ENCODE measurements at places on chromosomes 6 and 20.

DNA sequence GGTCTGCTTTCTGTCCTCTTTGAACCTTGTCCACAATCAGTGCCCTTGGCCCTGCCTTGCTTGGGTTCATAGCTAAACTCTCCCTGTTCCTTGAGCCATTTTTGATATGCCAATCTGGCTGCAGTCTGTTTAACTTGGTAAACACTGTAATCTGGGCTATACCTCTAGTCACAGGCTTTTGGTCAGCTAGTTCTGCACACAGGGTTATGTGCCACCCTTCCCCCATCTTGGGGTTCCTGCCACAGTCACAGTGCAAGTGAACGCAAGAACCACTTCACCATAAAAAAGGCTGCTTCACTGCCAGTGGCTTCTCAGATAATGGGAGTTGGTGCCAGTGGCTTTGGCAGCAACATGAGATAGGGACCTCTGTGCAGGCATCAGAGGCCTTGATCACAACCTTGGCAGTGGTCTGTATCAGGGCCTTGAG, 10.9 kb upstream of the ATRN start:
- DNase-seq = no peak

GRCh38 chr6:33567836-33568235, 12.2 kb downstream of the BAK1 start:
- no peak for DNase-seq

- no peak for DNase-seq
Observed at GRCh38 chr6:140960566-140960965, 1172.2 kb upstream of the GJE1 start.

DNA sequence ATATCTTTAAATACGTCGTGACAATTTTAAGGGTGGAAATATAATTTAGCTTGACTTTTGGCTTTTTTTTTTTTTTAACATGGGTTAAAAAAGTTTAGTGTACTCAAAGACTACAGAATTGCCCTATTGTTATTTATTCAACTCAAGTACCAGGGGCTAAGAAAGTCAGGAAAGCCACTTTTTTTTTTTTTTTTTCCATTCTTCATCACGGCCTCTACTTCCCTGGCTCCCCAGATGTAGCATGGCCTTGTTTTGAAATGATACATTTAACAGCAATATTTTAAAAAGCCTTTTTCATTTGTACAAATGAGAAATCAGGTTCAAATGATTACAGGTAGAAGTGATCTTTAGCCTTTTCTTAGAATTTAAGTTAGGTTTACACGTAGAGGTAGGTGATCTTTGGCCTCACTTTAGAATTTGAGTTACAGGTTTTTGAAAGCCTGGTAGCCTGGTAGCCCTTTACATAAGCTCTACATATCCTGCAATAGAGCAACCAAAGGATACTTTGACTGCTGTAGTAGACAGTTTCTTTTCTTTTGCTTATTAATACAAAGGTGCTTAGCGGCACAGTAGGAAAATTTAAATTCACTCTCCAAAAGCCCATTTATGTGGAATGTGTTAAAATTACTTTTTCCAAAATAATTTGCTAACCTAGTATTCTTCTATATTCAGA, 160.5 kb upstream of the MMS22L start:
- DNase-seq = no peak

All from SK-N-DZ (cell line).